ENCODE measurements at places on chromosomes 2 and 18. TPM values are rescaled to one million over a fixed set of nuclear protein-coding genes. Genes with fewer than 3 reads are reported as not detected.

GRCh38 chr2:197031803-197032202 is 105.3 kb upstream of the PGAP1 start:
- no peaks in the 10 kb centered on the region for H3K4me1 ChIP-seq
- no peak overlapping the region for H3K27ac ChIP-seq
- DNase-seq, result no peak
- no peak overlapping the region for H3K4me3 ChIP-seq
- H3K27me3 ChIP-seq, result no peaks in the 10 kb centered on the region

The CRYBA2 gene
- total RNA-seq, result not detected

The MEP1B gene
- total RNA-seq, result not detected

DNA sequence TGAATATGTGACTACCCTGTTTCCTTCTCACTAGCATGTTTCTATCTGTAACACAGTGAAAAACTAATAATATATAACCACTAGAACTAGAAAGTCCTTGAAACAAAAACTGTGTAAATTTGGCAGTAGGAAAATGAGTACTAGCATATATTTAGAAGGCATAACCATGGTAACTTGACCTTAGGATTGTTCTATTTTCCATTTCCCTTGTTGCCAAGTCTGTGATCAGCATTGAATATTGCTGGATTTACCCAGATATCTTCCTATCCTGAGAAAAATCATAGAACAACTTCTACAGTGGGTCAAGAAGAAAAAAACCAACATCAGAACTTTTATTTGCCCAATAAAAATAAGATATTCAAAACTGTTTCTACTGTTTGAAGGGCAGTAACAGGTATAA is 563.9 kb upstream of the NRXN1 start:
- H3K27me3 ChIP-seq, result no peaks in the 10 kb centered on the region
- no peak for DNase-seq
- H3K4me1 ChIP-seq, result no peaks in the 10 kb centered on the region

DNA sequence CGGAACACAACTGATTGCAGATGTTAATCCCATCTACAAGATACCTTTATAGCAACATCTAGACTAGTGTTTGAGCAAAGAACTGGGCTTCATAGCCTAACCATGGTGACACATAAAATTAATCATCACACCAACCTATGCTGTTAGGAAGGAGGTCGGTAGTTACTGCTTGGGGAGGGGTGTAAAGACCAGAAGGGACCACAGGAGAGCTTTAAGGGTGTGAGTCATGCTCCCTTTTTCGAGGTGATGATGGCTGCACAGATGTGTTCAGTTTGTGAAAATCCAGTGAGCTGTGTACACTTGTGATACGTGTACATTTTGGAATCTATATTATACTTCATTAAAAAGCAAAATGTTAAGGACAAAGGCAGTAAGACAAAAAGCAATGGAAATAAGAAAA is 4.6 kb upstream of the SEH1L start:
- no peak overlapping the region for H3K4me3 ChIP-seq
- H3K27me3 ChIP-seq, result no peaks in the 10 kb centered on the region
- H3K27ac ChIP-seq, result no peak overlapping the region

- peaks cover 6% of the 10 kb centered on the region for H3K27me3 ChIP-seq
- H3K27ac ChIP-seq, result no peak overlapping the region
- H3K4me3 ChIP-seq, result no peak overlapping the region
- no peaks in the 10 kb centered on the region for H3K4me1 ChIP-seq
- DNase-seq, result no peak
- H3K36me3 ChIP-seq, result no peaks in the 10 kb centered on the region
Observed at GRCh38 chr2:104880076-104880475, 26.2 kb downstream of the POU3F3 start.
